CD4-positive, alpha-beta T cell treated with Interleukin-1 beta for 1 hour (primary cell): ENCODE measurements at places on chromosomes 3 and 15.

- DNase-seq: peak; percentile 14
Observed at GRCh38 chr15:85408270-85408746, 27.9 kb downstream of the AKAP13 start.

DNA sequence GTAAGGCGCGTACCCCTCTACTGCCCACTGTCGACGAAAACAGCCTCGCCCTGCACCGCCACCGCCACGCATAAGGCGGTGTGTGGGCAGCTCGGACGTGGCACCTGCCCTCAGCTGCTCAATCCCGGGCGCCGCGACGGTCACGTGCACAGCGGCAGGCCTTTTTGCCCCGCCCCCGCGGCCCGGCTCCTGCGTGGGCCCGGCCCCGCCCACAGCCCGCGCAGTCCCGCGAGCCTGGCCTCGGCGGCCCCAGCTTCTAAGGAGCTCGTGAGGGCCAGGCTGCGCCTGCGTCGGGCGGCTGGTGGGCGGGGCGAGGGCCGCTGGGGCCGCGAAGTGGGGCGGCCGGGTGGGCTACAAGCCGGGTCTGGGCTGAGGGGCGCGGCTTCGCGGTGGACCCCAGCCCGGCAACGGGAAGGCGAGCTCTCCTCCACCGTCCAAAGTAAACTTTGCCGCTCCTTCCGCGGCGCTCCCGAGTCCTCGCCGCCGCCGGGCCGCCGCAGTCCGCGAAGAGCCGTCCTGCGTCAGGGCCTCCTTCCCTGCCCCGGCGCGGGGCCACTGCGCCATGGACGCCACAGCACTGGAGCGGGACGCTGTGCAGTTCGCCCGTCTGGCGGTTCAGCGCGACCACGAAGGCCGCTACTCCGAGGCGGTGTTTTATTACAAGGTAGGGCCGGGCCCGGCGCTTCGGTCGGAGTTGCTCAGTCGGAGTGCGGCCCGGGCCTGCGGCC, at the start of gene CAPN7:
Gene CAPN7 (plus strand): TSS at position 313 of the 728 bp plus-strand sequence. CDS start 250 bp downstream, at position 563.
- peak; percentile 96 for DNase-seq

- no peak for DNase-seq
Observed at GRCh38 chr15:85031944-85032558, 50.4 kb downstream of the PDE8A start.

GRCh38 chr3:38560996-38561717, 65.0 kb downstream of the EXOG start:
- DNase-seq: no peak

GRCh38 chr3:111314898-111315297, 227.1 kb upstream of the CD96 start:
- DNase-seq: no peak

DNA sequence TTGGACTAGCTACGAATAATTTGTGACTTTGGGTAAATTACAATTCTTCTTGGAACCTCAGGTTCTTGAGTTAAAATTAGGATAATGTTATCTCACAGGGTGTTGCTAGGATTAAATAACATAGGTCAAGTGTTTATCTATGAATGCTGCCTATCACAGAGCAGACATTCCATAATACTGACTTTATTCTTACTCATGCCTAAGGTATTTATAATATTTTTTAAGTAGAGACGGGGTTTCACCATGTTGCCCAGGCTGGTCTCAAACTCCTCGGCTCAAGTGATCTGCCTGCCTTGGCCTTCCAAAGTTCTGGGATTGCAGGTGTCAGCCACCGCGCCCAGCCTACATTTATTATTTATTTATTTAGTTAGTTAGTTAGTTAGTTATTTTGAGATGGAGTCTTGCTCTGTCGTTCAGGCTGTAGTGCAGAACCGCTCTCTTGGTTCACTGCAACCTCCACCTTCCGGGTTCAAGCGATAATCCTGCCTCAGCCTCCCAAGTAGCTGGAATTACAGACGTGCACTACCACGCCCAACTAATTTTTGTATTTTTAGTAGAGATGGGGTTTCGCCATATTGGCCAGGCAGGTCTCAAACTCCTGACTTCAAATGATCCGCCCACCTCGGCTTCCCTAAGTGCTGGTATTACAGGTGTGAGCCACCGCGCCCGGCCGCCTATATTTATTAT, 741 bp upstream of the ZNF106 start:
- DNase-seq: no peak

DNA sequence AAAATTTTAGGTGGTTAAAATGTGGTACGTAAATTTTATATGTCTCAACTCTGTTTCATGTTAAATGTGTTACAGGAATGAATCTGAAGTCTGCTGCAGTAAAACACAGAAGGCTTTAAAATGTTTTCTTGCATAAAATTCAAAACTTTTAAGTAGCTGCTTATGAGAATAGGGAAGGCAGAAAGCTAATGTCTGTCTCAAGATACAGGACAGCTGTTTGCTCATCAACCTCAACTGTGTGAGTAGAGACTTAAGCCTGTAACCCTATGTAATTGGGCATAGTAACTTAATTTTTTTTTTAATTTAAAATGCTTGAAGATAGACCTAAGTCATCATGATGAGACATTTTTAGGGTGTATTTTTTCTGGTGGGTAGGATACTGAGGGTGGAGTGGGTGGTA, 38.9 kb downstream of the ZFAND6 start:
- DNase-seq: no peak
